ENCODE measurements at places on chromosomes 4 and X. TPM values are rescaled to one million over a fixed set of nuclear protein-coding genes. Genes with fewer than 3 reads are reported as not detected.

DNA sequence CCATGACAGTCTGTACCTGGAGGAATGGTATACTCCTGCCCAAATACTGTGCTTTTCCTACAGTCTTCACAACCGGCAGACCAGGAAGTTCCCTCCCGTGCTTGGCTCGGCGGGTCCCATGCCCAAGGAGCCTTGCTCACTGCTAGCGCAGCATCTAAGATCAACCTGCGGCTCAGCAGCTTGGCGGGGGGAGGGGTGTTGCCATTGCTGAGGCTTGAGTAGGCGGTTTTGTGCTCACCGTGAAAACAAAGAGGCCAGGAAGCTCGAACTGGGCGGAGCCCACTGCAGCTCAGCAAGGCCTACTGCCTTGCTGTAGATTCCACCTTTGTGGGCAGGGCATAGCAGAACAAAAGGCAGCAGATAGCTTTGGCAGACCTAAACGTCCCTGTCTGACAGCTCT is 152.7 kb downstream of the TEX11 start:
- DNase-seq = no peak

GRCh38 chrX:80285131-80285773 is 135.0 kb upstream of the TENT5D start:
- no peak for DNase-seq

DNA sequence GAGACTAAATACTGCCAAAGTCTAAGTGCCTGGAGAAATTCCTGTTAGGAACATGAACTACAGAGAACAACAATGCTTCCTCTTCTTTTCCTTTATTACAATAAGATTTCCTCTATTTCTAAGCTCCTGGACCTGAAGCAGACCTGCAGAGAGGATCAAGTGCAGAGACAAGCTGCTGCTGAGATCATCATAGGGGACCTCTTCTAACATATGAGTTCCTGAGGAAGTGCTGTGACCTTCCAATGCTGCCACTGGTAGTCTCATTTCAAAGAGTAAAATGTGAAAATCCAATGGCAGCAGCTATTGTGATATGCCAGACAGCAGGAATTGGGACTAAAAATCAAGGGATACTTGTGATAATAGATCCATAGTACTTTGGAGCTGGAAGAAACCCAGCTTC is 28.0 kb downstream of the CCNG2 start:
- DNase-seq = no peak

DNA sequence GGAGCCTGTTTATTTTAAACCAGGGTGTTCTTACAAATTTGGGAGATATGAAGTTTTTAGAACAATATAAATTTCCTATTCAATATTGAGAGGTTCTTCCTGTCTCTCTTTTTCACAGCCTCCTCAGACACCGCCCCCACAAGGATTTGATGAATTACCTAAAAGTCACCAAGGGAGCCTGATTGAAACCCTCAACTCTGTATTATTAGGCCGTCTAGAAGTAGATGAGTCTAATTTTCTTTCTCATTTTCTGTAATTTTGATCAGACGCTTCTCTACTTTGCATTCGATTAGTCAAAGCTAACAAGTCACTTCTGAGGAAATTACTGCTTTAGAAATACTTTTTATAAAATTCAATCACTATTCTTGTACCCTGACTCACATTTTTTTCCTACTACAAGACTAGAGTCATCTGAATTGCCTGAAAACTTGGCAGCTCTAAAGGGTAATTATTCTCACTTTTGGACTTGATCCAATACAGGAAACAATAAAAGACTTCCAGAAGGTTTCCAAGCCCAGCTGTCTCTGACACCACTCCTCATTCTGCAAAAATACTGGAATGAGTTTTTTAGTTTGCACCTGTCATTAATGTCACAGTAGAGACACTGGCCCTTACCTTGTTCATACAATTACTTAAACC is 111.2 kb downstream of the ELOVL6 start:
- DNase-seq = no peak

DNA sequence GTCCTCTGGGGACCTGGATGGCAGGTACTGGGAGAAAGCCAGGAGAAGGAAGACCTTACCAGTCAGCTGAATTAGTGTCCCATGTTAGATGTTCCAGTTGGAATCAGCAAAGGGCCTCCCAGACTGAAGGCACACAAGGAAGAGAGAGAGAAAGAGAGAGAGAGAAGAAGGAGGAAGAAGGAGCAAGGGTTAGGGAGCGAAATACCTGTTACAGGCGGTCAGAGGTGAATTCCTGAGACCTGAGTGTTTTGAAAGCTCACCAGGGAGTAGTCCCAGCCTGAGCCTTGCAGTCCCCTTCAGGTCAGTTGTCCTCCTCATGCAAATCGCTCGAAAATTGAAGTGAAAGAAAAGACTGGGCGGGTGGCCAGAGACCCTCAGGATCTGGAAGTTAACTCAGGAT is 60.3 kb downstream of the USP11 start:
- DNase-seq = no peak

DNA sequence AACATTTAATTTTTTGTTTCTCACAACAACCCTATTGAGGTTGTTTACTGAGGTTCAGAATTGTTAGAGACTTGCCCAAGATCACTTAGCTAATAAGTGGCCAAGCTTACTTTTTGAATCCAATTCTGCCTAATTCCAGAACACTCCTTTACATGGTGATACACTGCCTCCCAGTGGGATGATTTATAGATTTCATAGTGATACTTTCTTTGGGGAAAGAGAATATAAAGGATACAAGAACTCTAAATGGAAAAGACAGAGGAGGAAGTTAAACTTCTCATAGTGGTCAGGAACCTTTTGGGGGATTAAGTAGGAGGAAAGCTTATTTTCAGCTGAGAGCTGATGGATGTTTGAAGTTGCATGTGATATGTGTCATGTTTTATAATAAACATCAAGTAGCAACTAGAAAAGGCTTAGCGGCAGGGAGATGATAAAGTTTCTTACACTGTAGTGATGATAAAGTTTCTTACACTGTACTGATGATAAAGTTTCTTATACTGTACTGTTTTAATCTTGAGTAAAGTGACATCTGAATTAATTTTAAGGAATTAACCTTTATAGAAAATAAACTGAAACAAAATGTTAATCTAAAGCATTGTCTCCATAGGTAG is 15.3 kb downstream of the STAG2 start:
- no peak for DNase-seq

- peak; percentile 22 for DNase-seq
These were observed 144.3 kb upstream of the PAQR3 start for GRCh38 chr4:79083406-79084010.

- no peak for DNase-seq
These were observed 60.0 kb upstream of the HELT start for GRCh38 chr4:184958127-184958922.

DNA sequence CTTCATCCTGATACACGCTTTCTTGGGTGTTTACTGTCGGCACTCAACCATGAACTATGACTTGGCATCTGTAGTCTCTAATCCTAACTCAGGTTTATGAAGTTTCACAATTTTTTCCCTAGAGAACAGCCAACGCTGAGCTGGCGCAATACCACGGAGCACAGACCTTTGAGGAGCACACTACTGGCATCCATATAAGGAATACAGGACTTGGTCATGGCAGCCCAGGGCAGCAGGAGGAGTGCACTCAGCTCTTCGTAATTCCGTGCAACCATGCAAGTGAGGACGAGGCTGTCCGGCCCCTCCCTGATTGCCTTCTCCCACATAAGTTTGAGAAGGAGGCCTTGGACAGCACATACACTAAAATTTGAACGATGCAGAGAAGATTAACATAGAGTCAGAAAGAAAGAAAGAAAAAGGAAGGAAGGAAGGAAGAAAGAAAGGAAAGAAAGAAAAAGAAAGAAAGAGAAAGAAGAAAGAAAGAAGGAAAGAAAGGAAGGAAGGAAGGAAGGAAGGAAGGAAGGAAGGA is 41.0 kb upstream of the PDLIM5 start:
- DNase-seq = peak; percentile 70

- DNase-seq = no peak
These were observed 136.2 kb upstream of the MED14 start for GRCh38 chrX:40871385-40872082.

DNA sequence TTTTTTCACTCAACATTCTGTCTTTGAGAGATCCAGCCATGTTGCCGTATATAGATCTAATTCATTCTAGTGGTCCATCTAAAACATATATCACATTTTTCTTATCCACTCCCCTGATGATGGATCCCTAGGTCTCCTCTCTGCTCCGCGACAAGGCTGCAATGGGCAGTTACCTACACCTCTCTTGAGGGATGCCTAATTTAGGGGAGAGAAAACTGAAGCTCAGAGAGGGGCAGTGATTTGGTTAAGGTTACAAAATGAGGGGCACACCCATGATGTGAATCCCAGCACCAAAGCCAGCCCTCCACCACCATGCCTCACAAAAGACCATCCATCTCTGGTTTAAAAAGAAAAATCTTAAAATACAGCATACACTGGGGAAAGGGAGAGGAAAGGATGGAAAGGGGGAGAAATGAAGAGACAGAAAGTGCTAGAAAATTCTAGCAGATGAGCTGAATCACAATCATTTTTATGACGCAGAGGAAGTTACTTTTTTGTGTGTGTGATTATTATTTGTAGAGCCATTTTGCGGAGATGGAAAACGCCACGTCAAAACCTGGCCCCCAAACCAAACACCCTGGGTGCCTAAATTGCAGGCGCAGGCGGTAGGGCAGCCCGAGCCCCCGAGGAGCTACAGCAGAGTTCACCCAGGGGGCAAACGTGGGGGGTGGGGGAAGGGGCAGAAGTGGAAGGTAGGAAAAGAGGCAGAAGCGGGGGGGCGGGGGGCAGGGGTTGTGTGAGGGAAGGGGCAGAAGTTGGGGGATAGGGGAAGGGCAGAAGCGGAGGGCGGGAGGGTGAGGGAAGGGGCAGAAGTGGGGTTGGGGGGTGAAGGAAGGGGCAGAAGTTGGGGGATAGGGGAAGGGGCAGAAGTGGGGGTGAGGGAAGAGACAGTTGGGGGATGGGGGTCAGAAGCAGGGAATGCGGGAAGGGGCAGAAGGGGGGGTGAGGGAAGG is 1.3 kb upstream of the TSPYL2 start:
- no peak for DNase-seq

DNA sequence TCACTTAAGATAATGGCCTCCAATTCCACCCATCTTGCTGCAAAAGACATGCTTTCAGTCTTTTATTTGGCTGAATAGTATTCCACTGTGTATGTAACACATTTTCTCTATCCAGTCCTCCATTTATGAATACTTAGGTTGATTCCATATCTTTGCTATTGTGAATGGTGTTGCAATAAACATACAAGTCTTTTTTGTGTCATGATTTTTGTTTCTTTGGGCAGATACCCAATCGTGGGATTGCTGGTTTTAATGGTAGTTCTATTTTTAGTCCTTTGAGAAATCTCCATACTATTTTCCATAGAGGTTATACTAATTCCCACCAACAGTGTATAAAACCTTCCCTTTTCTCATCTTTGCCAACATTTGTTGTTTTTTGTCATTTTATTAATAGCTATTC is 180.9 kb downstream of the SMIM20 start:
- no peak for DNase-seq

DNA sequence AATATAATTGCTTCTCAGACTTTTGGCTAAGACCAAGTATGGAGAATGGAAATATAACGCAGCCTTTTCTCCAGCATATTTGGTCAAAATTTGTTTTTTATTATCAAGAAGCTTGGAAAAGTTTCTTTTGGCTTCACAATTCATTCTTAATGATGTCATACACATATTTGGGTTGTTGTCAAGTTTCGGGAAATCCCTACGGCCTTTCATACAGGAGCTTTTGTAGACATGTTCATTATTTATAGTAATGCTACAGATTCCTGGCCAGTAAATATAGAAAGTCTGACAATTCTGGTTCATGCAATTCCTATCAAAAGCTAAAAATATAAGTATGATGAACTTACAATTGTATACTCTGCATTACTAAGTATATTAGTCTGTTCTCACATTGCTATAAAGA is 112.9 kb downstream of the IRF2 start:
- peak; percentile 42 for DNase-seq

DNA sequence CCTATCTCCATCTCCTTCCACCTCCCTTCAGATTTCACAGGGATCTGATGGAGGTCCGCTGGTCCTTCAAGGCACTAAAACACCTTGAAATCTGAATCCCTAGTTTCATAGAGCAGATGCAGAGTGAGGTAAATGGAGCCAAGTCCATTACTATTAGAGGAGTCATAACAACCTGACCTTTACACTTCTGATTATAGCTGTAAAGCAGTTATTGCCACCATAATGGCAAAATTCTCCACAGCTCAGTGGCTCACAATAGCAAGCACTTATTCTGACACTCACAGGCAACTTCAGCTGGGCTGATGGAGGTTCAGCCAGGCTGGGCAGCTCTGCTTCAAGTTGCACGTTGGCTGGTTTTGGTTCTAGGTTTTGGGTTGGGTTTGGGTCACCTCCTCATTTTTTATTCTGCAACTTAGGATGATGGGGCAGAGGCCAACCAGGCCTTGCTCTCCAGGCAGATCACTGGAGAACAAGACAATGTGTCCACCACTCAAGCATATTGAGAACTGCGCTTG is 51.4 kb upstream of the LRAT start:
- no peak for DNase-seq

DNA sequence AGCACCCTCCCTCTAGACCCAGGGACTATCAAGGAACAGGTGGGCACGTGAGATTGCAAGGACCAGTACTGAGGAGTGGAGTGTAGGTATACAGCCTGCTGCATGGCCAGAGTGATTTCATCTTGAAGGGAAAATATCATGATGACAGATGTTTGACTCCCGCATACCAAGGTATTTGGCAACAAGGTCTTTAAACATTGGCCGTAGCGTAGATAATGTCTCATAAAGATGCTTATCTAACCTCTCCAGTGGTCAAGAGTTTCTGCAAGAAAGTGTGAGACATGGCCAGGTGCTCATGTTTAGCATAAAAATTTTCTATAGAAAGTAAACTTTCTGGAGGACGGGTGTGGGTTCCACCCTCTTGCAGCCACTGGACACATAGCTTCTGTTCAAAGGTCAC is 18.7 kb upstream of the ZNF630 start:
- DNase-seq = no peak

- no peak for DNase-seq
These were observed 19.1 kb upstream of the ANTXR2 start for GRCh38 chr4:80092088-80092487.

DNA sequence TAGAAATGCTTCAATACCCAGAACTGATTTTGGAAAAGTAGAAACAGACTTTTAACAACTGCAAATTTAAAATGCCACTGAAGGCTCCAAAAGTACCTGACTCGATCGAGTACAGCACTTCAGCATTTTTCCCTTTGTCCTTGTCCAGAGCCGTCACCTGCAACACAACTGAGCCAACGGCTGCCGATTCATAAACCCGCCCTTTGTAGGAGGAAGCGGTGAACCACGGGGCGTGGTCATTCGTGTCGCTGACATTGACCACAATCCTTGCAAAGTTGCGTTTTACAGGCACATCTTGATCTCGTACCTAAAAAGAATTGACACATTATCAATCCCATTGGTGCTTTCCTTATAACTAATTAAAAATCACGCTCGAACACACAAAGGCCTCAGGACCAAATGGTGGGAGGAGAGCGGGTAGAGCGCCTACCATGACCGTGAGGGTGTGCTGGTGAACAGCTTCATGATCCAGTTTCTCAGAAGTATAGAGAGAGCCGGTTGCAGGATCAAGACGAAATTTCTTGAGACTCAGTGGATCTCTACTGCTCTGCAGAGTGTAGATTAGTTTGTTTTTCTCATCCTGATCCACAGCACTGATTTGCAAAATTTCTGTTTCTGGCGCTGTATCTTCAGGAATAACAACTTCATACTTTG is 72.8 kb upstream of the MTNR1A start:
- DNase-seq = no peak

The NSG1 gene
- 6.5 TPM for total RNA-seq

The IL1RAPL1 gene
- total RNA-seq = 10.9 TPM

The CLCN5 gene
- 7.1 TPM for total RNA-seq

The GPM6B gene
- 251 TPM for total RNA-seq

The ARX gene
- total RNA-seq = not detected

The CTAG1B gene
- total RNA-seq = not detected

The BEX1 gene
- 0.90 TPM for total RNA-seq

The SCML1 gene
- total RNA-seq = 16.5 TPM

The DCHS2 gene
- total RNA-seq = not detected

All from tibial nerve (tissue), 4 donors.